Stimulated activated CD4-positive, alpha-beta T cell treated with anti-CD3 and anti-CD28 coated beads, Interleukin-2, amount 100 ng/mL, for 24 hours (primary cell): ENCODE measurements at places on chromosomes 6 and 20.

DNA sequence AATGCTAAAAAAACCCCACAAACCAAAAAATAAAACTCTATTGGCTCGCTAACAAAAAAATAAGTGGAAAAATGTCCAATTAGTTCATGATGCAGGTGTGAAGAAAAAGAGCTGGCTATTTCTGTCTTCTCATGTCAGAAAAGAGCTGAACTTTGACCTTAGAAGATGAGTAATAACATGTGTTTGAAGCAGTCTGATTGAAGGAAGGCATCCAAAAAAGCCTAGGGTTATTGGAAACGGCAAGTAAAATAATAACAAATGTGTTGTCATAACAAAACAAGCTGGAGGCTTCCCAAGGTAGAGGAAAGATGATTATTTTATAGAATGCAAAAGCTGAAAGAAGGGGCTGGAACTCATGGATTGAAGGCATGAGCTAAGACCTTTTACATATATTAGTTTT is 94.4 kb upstream of the FAM184A start:
- DNase-seq, result no peak

DNA sequence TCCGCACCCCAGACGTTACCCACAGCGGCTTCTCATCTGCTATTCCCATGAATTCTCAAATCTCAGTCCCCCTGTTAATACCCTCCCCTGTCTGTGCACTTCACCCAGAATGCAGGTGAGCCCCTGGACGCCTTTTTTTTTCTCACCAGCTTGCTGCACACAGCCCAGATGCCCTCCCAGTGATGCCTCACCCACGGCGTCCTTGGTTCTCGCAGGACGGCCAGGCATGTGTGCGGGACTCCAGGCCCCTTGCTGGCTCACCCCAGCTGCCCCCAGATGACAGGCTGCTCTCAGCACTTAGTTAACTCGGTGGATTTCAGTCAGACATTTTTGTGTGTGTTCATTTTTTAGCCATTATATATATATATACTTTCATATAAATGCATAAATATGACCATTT is 25.4 kb upstream of the PI16 start:
- DNase-seq, result no peak

DNA sequence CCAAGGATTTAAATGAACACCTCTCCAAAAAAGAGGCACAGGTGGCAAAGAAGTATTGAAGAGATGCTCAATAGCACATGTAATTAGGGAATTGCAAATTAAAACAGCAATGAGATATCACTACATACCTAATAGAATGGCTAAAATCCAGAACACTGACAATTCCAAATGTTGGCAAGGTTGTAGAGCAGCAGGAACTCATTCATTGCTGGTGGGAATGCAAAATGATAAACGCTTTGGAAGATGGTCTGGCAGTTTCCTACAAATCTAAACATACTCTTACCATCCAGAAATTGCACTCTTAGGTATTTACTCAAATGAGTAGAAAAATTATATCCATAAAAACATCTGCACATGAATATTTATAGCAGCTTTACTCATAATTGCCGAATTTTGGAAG is 17.0 kb downstream of the CD93 start:
- DNase-seq, result no peak

- no peak for DNase-seq
Measured at GRCh38 chr6:142235272-142235671, 66.5 kb upstream of the ADGRG6 start.

- peak; percentile 82 for DNase-seq
Measured at GRCh38 chr20:44909872-44910689, at the start of gene PABPC1L. TSS of gene PABPC1L (plus strand) at chr20:44910060. CDS start at chr20:44910144, 84 bp downstream.

GRCh38 chr6:50602292-50602691 is 111.0 kb upstream of the TFAP2D start:
- DNase-seq, result no peak

DNA sequence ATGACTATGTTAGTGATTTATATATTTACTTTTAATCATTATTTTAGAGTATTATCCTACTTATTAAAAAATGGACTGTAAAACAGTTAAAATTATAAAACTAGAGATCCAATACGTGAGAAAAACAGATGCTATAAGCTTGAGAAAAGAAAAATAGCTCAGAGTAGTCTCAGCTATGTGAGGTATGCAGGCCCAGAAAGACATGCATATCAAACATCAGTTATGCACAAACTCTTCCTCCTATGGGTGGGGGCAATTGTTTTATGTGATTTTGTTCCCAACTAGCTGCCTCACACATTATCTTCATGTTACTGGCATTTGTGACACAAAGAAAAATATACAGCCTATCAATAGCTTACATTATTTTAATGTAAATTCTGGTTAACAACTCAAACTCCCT is 28.8 kb downstream of the RARS2 start:
- no peak for DNase-seq

- no peak for DNase-seq
Measured at GRCh38 chr20:15487030-15487429, 1086.2 kb downstream of the KIF16B start.
